Colonic mucosa (tissue), 4 donors: ENCODE measurements at places on chromosomes 3 and 15. TPM values are rescaled to one million over a fixed set of nuclear protein-coding genes. Genes with fewer than 3 reads are reported as not detected.

PXYLP1 gene
- total RNA-seq, result 13.1 TPM

- H3K27ac ChIP-seq, result no peak overlapping the region
- H3K4me3 ChIP-seq, result no peak overlapping the region
- no peaks in the 10 kb centered on the region for H3K27me3 ChIP-seq
Measured at GRCh38 chr3:102299125-102299877, 135.5 kb upstream of the ZPLD1 start.

B3GNT5 gene
- total RNA-seq, result 108 TPM

WDR72 gene
- total RNA-seq, result 0.42 TPM

TMEM207 gene
- total RNA-seq, result not detected

DNA sequence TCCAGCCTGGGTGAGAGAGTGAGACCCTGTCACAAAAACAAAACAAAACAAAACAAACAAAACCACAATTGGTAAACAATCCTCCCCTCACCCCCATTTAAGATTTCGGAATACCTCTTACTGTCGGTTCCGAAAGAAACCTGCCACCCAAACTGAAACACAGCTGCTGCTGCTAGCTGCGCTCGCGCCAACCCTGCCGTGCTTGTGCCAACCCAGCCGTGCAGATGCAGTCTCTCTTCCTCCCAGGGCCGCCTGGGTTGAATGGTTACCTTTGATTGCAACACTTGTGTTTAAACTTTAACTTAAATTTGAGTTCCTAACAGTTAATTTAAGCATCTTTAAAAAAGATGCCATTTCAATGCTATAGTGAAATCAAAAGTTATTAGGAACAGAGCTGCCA, 28.5 kb upstream of the SPTBN5 start:
- H3K4me1 ChIP-seq, result peaks cover 16% of the 10 kb centered on the region
- H3K36me3 ChIP-seq, result no peaks in the 10 kb centered on the region
- H3K27me3 ChIP-seq, result no peaks in the 10 kb centered on the region
- no peak overlapping the region for H3K27ac ChIP-seq
- no peak overlapping the region for H3K4me3 ChIP-seq

P3H2 gene
- total RNA-seq, result 22.2 TPM

DNA sequence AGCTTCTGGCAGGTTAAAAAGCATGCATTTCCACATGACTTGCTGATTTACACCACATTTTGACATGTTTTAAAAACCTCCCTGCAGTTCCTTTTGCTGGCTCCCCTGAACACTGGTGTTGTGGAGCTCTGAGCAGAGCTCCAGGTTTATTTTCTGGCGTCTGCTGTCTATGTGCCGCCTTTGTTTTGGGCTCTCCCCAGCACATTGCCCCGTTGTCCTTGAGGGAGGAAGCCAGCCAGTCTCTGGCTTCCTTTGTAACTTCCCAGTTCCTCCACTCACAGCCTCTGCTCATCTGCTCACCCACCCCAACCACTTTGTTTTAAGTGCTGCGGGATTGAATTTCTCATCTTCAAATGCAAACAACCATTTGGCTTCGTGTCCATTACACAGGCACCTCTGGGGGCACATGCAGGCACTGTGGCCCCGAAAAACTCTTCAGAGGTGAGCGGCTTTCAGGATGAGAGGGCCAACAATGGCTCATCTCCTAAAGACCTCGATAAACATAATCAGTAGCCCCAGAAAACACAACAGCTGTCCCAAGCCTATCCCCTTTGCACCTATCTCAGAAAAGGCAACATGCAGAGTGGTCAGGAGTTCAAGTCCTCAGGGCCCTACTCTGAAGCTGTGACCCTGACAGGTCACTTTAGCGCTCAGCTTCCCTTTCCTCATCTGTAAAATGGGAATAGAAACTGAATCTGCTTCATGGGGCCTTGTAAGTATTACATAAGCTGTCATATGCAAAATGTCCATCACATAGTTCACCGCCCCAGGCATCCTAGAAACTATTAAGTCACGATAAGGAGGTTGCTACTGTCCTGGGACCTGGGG, 1.3 kb upstream of the MEF2A start:
- peak overlapping the region; percentile 9 for H3K4me3 ChIP-seq
- DNase-seq, result peak; percentile 32
- no peaks in the 10 kb centered on the region for H3K4me1 ChIP-seq
- no peaks in the 10 kb centered on the region for H3K27me3 ChIP-seq
- H3K27ac ChIP-seq, result peak overlapping the region; percentile 72

- no peak overlapping the region for H3K27ac ChIP-seq
- H3K36me3 ChIP-seq, result no peaks in the 10 kb centered on the region
- no peaks in the 10 kb centered on the region for H3K27me3 ChIP-seq
- no peak overlapping the region for H3K4me3 ChIP-seq
Measured at GRCh38 chr3:192825216-192825615, 92.4 kb downstream of the MB21D2 start.

DNA sequence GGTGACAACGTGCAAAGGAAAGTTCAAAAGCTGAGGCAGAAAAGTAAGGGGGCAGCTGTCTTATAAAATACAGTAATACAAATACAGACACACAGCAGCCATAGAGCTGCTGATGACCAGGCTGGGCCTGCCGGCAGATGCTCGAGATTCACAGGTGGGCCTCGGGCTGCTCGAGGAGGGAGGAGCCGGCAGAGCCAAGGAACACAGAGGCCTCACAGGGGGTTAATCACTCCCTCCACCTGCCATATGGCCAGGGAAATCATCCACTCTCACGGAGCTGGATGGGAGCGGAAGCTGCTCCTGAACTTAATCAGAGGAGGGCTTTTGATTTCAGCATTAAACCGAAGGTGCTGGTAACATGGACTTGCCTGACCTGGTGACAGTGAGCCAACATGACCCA, 29.6 kb upstream of the MGLL start:
- H3K27ac ChIP-seq, result no peak overlapping the region
- no peaks in the 10 kb centered on the region for H3K36me3 ChIP-seq
- H3K4me3 ChIP-seq, result no peak overlapping the region
- no peaks in the 10 kb centered on the region for H3K27me3 ChIP-seq
- H3K4me1 ChIP-seq, result no peaks in the 10 kb centered on the region

- H3K27me3 ChIP-seq, result no peaks in the 10 kb centered on the region
- H3K4me3 ChIP-seq, result no peak overlapping the region
- H3K36me3 ChIP-seq, result no peaks in the 10 kb centered on the region
- DNase-seq, result no peak
Measured at GRCh38 chr3:26236531-26236930, 386.0 kb upstream of the LRRC3B start.

DNA sequence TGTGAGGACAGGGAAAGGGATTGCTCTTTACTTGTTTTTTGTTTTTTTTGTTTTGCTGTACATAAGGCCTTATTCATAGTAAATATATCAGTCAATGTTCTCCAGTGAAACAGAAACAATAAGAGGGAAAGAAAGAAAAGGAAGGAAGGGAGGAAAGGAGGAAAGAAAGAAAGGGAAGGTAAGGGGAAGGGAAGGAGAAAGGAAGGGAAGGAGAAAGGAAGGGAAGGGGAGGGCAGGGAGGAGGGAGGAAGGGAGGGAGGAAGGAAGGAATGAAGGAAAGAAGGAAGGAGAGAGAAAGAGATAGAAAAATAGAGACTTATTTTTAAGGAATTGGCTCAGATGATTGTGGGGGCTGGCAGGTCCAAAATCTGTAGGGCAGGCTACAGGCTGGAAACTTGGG, 37.2 kb downstream of the TIMP4 start:
- H3K27me3 ChIP-seq, result no peaks in the 10 kb centered on the region
- H3K4me1 ChIP-seq, result no peaks in the 10 kb centered on the region
- no peak for DNase-seq
- no peak overlapping the region for H3K27ac ChIP-seq
- H3K36me3 ChIP-seq, result no peaks in the 10 kb centered on the region

CFAP100 gene
- not detected for total RNA-seq

MYRIP gene
- 6.3 TPM for total RNA-seq

GRCh38 chr15:45646220-45646619, 11.4 kb downstream of the SQOR start:
- no peaks in the 10 kb centered on the region for H3K27me3 ChIP-seq
- peak overlapping the region; percentile 97 for H3K27ac ChIP-seq
- no peak overlapping the region for H3K4me3 ChIP-seq
- no peak for DNase-seq
- H3K4me1 ChIP-seq, result peaks cover 26% of the 10 kb centered on the region
- H3K36me3 ChIP-seq, result no peaks in the 10 kb centered on the region

DNA sequence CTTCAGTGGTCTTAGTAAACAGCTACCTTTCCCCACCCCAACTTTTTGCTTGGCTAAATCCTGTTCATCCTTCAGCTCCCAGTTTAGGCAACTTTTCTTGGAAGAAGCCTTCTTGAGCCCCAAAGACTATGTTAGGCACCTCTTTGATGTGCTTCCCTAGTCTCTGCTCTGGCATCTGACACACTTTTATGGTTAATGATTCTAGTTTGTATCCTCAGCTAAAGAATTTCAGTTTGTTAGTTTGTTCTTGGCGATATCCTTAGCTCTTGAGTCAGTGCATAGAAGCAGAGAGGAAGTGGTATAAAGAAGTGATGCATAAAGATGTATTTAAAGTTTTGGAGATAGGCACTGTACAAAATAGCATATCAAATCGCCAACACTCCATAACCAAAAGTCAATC, 168.4 kb downstream of the WDR72 start:
- no peaks in the 10 kb centered on the region for H3K36me3 ChIP-seq
- no peaks in the 10 kb centered on the region for H3K4me1 ChIP-seq

DNA sequence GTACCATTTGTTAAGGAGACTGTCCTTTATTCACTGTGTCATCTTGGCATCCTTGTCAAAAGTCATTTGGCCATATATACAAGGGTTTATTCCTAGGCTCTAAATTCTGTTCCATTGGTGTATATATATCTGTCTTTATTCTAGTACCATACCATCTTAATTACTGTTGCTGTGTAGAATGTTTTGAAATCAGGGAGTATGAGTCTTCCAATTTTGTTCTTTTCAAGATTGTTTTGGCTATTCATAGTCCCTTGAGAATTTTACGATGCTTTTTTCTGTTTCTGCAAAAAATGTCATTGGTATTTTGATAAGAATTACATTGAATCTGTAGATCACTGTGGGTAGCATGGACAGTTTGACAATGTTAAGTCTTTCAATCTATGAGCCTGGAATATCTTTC, 28.7 kb downstream of the PFN2 start:
- H3K4me1 ChIP-seq, result no peaks in the 10 kb centered on the region
- H3K27ac ChIP-seq, result no peak overlapping the region
- DNase-seq, result no peak
- no peak overlapping the region for H3K4me3 ChIP-seq
- no peaks in the 10 kb centered on the region for H3K27me3 ChIP-seq

DNA sequence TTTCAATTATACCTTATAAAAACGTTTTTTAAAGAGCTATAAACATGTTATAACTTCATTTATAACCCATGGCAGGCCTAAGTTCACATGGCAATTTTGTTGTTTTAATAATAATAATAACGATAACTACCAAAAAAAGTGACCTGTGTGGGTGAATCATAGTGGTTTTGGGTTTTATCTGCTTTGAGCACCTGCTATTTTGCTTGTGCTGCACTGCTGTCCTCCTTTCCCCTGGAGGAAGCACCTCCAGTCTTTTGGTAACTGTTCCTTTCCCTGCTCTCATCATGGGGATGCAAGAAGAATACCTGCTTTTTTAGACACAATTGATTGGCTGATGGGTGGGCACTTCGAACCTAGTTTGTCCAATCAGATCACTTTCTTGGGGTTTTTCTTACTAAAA, 388.0 kb upstream of the TBL1XR1 start:
- H3K27ac ChIP-seq, result no peak overlapping the region
- no peaks in the 10 kb centered on the region for H3K4me1 ChIP-seq
- H3K4me3 ChIP-seq, result no peak overlapping the region

FOXB1 gene
- not detected for total RNA-seq
